Endothelial cell of umbilical vein (primary cell): ENCODE measurements at places on chromosomes 5 and 9. TPM values are rescaled to one million over a fixed set of nuclear protein-coding genes. Genes with fewer than 3 reads are reported as not detected.

The C1QTNF3 gene
- 1.6 and 2.0 TPM in 2 replicates for total RNA-seq

The FGFR4 gene
- 2.9 and 3.8 TPM in 2 replicates for total RNA-seq

The LMX1B gene
- total RNA-seq: not detected in 2 replicates

The RNF208 gene
- total RNA-seq: 3.8 and 4.8 TPM in 2 replicates

The GALNT12 gene
- total RNA-seq: 0.42 and 0.44 TPM in 2 replicates

The SOX30 gene
- not detected in 2 replicates for total RNA-seq

The ADRB2 gene
- total RNA-seq: 0.60 and 0.86 TPM in 2 replicates

The ZNF608 gene
- 29.8 and 33.6 TPM in 2 replicates for total RNA-seq

The PCDH12 gene
- 18.5 and 20.4 TPM in 2 replicates for total RNA-seq

The NOXA1 gene
- 0.91 and 1.3 TPM in 2 replicates for total RNA-seq
